CD8-positive, alpha-beta memory T cell (primary cell): ENCODE measurements at places on chromosomes 1 and 21.

GRCh38 chr1:210372491-210372890, 43.8 kb downstream of the HHAT start:
- H3K36me3 ChIP-seq: no peaks in the 10 kb centered on the region
- no peak overlapping the region for H3K4me3 ChIP-seq
- no peaks in the 10 kb centered on the region for H3K4me1 ChIP-seq
- DNase-seq: no peak
- H3K27ac ChIP-seq: no peak overlapping the region

DNA sequence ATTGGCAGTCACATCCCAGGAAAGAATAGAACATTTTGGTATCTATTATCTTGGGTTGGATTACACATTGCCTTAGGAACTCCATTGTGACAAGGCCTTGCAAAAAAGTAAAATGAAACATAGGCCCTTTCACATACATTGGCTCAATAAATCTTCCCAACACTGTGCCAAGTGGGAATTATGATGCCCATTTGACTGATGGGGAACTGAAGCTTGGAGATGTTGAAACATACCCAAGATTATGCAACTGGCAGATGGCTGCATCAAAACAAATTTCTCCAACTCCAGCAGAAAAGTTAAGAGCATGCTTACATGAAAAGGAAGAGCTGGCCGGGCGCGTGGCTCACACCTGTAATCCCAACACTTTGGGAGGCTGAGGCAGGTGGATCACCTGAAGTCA, 26.9 kb downstream of the PLEKHO1 start:
- no peaks in the 10 kb centered on the region for H3K27me3 ChIP-seq
- H3K4me1 ChIP-seq: no peaks in the 10 kb centered on the region
- H3K4me3 ChIP-seq: no peak overlapping the region
- no peaks in the 10 kb centered on the region for H3K36me3 ChIP-seq
- DNase-seq: no peak

GRCh38 chr21:45353200-45353599, 51.8 kb upstream of the COL18A1 start:
- no peaks in the 10 kb centered on the region for H3K27me3 ChIP-seq
- no peaks in the 10 kb centered on the region for H3K36me3 ChIP-seq
- no peaks in the 10 kb centered on the region for H3K4me1 ChIP-seq
- no peak overlapping the region for H3K27ac ChIP-seq
- no peak overlapping the region for H3K4me3 ChIP-seq

- peak; percentile 48 for DNase-seq
- H3K27ac ChIP-seq: no peak overlapping the region
- no peaks in the 10 kb centered on the region for H3K27me3 ChIP-seq
- H3K36me3 ChIP-seq: no peaks in the 10 kb centered on the region
- peaks cover 6% of the 10 kb centered on the region for H3K4me1 ChIP-seq
Measured at GRCh38 chr1:26597629-26598039, 68.1 kb downstream of the RPS6KA1 start.

GRCh38 chr1:172408958-172409357, 11.5 kb upstream of the C1orf105 start:
- no peak overlapping the region for H3K27ac ChIP-seq
- H3K4me1 ChIP-seq: no peaks in the 10 kb centered on the region
- no peaks in the 10 kb centered on the region for H3K27me3 ChIP-seq
- no peak overlapping the region for H3K4me3 ChIP-seq
- no peaks in the 10 kb centered on the region for H3K36me3 ChIP-seq
- no peak for DNase-seq

- no peaks in the 10 kb centered on the region for H3K36me3 ChIP-seq
- DNase-seq: no peak
Measured at GRCh38 chr1:19454265-19455146, 30.8 kb downstream of the CAPZB start.

DNA sequence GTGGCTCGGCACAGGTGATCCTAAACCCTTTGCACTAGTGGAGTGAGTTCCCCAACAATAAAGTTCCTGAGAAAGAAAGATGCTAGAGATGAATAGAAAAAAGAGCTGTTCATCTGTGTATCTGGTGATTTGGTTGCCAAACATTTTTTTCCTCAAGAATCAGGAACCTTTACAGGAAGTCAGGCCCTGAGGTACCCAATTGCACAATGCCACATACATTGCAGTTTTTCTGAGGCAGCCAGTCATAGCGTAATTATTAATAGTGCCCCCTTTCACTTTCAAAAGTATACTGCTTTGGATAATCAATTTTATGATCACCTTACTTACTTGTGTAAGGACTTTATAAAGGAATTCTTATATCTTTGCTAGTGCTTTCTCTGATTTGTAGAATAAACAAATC, 346.3 kb upstream of the POU3F1 start:
- no peaks in the 10 kb centered on the region for H3K27me3 ChIP-seq
- no peak overlapping the region for H3K27ac ChIP-seq
- H3K4me1 ChIP-seq: no peaks in the 10 kb centered on the region
- no peak for DNase-seq

DNA sequence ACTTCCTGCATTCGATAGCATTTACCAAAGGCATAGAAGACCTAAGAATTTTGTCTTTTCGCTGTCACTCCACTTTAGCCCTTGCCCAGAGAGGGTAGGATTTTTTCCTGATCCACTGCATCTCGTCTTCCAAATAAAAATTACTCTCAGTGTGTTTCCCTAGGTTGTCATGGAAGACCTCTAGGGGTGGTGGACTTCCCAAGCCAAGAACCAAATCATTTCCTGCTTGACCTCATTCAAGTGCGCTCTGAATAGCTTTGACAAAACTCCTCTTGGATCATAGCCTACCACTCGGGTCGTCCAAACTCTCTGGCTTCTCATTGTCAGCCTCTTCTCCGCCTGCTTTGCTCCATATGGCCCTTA, 431 bp upstream of the C1orf52 start:
- peaks cover 21% of the 10 kb centered on the region for H3K4me1 ChIP-seq
- H3K27me3 ChIP-seq: no peaks in the 10 kb centered on the region
- H3K36me3 ChIP-seq: peaks cover 10% of the 10 kb centered on the region

DNA sequence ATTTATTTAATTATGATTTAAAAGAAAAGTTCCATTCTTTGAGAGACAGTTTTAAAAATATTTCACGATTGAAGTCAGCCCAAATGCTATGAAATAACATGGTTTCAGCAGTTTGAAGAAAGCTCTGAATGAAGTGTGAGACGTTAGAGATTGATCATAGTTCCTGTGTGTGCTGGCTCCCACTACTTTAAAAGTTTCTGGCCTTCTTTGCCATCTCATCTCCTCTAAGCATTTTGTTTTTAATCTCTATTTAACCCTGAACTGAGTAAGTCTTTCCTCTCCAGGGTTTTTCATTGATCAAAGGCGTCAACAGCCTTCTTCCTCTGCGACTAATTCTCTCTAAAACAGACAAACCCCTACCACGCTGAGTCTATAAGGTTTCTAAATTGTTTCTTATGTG, 225.3 kb upstream of the B3GALT2 start:
- H3K4me3 ChIP-seq: peak overlapping the region; percentile 12
- H3K4me1 ChIP-seq: peaks cover 25% of the 10 kb centered on the region
- H3K27me3 ChIP-seq: no peaks in the 10 kb centered on the region
- H3K36me3 ChIP-seq: no peaks in the 10 kb centered on the region
- peak; percentile 15 for DNase-seq

DNA sequence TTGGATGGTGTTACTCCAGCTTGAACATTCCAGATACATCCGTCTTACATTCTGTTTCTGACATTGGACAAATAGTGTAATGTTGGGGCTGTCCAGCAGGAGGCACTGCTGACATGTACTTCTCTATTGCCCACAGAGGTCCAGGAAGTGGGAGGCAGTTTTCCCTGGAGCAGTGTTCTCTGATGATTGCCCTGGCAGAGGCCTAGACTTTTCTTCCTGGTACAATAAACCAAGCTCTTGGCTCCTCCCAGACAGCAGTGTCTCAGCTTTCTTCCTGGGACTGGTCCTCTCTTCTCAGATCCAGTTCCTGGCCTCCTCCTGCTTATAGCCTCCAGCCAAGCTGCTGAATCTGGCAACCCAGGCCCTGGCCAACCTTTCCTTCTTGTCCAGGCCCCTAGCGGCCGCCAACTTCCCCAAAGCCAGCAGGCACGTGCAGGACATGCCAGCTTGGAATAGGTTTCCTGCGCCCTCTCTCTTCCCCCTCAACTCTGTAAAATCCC, 14.9 kb upstream of the IFNLR1 start:
- H3K36me3 ChIP-seq: no peaks in the 10 kb centered on the region
- peaks cover 6% of the 10 kb centered on the region for H3K4me1 ChIP-seq
- H3K4me3 ChIP-seq: no peak overlapping the region
- no peak overlapping the region for H3K27ac ChIP-seq

GRCh38 chr1:214660190-214660589, 57.2 kb downstream of the CENPF start:
- H3K4me3 ChIP-seq: no peak overlapping the region
- H3K36me3 ChIP-seq: no peaks in the 10 kb centered on the region
- H3K27ac ChIP-seq: no peak overlapping the region
- no peaks in the 10 kb centered on the region for H3K27me3 ChIP-seq

GRCh38 chr1:36829961-36830360, 204.4 kb downstream of the GRIK3 start:
- H3K27me3 ChIP-seq: no peaks in the 10 kb centered on the region
- no peaks in the 10 kb centered on the region for H3K36me3 ChIP-seq

DNA sequence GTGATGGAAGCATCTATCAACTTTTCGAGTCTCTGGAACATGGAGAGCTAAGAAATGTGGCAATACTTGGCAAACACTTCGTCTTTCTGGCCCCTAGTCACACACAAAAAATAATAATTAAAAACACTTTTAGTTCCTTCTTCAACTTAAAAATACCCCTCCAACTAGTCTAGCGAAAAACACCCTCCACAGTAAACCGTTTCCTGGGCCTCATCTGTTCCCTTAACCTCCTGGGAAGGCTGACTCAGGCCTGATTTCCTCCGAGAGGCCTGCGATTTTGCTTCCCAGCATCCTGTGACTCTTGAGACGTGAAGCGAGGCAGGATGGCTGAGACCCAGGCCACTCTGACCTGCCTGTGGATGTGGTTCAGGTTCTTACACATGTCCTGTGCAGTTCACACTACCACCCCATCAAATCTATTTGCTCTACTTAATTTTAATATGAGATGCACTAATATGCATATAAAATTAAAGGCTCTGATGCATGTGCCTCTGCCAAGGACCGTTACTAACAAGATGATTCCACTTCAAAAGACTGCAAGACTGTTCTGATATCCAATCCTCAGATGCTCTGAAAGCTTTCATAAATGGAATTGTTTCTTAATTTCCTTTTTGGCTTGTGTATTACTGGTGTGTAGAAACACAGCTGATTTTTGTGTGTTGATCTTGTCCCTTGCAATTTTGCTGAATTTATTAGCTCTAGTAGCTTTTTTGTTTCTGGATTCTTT, 3.5 kb downstream of the NAV1 start:
- no peak overlapping the region for H3K27ac ChIP-seq
- H3K4me1 ChIP-seq: peaks cover 15% of the 10 kb centered on the region
- no peaks in the 10 kb centered on the region for H3K36me3 ChIP-seq
- H3K27me3 ChIP-seq: peaks cover 26% of the 10 kb centered on the region
- DNase-seq: no peak
- no peak overlapping the region for H3K4me3 ChIP-seq

GRCh38 chr1:70171512-70171911, 33.9 kb downstream of the LRRC40 start:
- H3K27me3 ChIP-seq: no peaks in the 10 kb centered on the region
- no peaks in the 10 kb centered on the region for H3K4me1 ChIP-seq
- H3K36me3 ChIP-seq: peaks cover 5% of the 10 kb centered on the region
- H3K27ac ChIP-seq: no peak overlapping the region
- DNase-seq: no peak

DNA sequence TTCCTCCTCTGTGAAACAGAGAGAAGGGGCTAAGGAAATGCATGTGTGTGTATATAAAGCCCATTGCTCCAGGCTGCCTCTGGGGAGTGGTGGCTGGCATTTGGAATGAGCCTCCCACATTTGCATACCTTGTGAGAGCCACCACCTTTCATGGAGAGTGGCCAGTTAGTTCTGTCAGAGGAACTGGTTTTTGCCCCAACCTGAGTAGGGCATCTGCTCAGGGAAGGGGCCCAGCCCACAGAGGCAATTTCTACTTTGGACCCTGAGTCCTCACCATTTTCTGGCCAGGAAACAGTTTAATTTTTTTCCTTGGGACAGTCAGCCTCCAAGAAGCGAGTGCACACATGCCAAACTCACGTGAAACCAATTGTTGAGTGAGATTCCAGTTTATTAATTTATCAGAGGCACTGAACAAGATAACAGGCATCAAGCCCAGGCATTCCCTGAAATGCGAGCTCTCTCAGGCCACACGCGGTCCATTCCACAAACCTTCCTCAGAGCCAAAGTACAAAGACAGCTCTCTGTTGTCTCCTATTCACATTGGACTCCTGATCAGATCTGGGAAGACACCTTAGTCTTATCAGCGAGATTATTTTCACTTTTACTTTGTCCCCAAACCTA, 1.0 kb upstream of the SLC6A9 start:
- no peaks in the 10 kb centered on the region for H3K27me3 ChIP-seq
- peaks cover 8% of the 10 kb centered on the region for H3K4me1 ChIP-seq
- H3K27ac ChIP-seq: no peak overlapping the region
- no peak for DNase-seq

DNA sequence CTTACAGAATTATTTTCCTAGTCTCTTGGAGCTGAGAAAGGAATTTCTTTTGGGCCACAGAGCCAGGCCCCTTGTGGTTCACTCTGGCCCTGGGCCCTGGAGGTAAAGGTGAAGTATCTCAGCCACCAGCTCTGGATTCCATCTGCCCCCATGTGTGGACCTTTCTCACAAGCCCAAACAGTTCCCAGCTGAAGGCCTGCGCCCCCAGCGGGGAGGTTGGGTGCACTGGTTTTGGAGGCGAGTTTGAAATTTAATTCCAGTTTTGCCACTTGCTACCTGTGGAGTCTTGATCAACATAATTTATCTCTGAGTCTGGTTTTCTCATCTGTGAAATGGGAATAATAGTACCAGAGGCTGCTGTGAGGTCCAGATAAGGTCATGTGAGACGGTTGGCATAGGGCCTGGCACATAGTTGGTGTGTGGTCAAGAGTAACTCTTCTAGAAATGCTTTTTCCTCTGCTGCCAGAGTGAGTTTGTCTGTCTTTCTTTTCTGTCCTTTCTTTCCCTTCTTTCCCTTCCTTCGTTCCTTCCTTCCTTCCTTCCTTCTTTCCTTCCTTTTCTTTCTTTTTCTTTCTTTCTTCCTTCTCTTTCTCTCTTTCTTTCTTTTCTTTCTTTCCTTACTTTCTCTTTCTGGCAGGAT, 6.1 kb downstream of the AGTRAP start:
- no peak for DNase-seq
- H3K27ac ChIP-seq: no peak overlapping the region
- H3K36me3 ChIP-seq: peaks cover 6% of the 10 kb centered on the region
- H3K27me3 ChIP-seq: no peaks in the 10 kb centered on the region

DNA sequence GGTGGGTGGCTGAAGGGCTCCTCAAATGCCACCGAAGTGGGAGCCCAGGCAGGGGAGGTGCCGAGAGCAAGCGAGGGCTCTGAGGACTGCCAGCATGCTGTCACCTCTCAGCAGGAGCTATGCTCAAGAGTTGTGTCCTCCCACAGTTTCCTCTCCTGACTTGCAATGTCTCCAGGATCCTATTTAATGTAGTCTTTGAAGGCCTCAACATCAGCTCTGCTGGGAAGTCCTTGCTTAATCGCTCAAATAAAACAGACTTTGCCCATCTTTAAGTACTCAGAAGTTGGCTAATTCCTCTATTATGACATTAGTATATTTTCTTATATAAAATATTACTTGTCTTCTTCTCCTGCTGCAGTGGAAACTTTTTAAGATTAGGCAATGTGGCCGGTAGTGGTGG, 154.2 kb upstream of the NRIP1 start:
- no peak for DNase-seq
- no peaks in the 10 kb centered on the region for H3K27me3 ChIP-seq
- no peak overlapping the region for H3K27ac ChIP-seq
- H3K4me1 ChIP-seq: no peaks in the 10 kb centered on the region
- no peak overlapping the region for H3K4me3 ChIP-seq
- H3K36me3 ChIP-seq: no peaks in the 10 kb centered on the region
